ENCODE measurements at places on chromosomes 7 and 10.

DNA sequence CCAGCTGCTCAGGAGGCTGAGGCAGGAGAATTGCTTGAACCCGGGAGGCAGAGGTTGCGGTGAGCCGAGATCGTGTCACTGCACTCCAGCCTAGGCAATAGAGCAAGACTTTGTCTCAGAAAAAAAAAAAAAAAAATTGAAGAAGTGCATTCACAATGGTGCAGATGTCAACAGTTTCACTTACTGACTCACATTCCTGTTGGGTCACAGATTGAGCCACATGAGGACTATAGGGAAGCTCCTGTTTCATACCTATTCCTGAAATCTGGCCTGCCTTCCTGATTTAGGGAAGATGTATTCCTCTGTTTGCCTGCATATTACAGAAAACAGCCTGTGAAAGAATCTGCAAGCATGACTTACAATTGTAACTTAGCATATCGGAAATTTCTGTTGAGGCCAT is 78.2 kb downstream of the AKR1C4 start:
- DNase-seq: no peak

GRCh38 chr7:141551782-141552181 is 572 bp downstream of the AGK start:
- peak; percentile 32 for DNase-seq

DNA sequence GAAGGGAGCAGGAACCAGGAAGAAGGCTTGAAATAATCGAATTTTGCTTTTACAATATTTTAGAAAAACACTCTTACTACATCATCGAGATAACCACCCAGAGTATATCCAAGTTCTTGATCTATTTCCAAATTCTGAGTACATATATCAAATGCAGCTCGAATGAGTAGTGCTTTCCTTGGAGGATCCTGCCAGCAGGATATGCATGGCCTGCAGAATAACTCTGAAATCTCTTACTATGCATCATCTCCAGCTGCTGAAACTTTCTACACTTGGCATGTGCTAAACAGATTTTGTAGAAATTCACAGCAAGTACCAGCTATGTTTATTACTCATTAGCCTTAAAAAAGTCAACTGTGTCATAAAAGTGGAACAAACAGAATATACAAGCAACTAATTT is 44.0 kb upstream of the ANK3 start:
- DNase-seq: no peak

GRCh38 chr10:103350175-103350516 is 794 bp downstream of the PCGF6 start:
- no peak for DNase-seq

- no peak for DNase-seq
Observed at GRCh38 chr10:108363576-108363975, 1199.1 kb upstream of the SORCS1 start.

- DNase-seq: no peak
Observed at GRCh38 chr7:37666026-37666799, 17.4 kb upstream of the GPR141 start.

DNA sequence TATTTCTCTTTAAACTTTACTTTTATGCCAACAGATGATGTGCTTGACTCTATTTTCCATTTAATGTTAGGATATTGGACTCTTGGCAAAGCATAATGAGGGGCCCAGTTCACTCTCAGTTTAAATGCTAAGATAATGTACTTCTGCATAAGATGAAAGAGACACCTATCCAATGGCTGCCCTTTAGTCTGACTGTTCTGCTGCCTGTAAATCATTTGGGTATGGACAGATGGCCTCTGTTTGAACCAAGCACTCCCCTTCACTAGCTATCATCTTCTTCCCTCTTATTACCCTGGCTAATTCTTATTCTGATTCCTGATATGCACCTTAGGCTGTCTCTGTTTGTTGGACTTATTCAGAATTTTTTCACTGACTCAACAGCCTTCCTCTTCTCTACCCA is 72.1 kb downstream of the SEM1 start:
- DNase-seq: no peak

DNA sequence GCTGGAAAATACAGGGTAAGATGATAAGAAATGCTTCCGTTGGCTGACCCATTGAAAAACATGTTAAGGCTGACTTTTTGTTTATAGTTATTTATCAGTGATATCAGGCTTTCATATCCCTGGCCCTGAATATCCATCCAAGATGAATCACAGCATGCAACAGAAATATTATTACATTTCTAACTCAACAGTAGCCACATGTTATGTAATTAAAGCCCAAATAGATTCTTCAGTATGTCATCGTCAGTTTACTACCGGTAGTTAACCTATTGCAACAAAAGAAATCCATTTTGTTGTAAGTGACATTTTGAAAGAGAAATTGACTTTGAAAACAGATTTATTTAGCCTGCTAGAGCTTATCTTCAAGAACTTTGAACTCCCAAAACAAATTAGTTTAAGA is 354.1 kb upstream of the CELF2 start:
- DNase-seq: no peak

DNA sequence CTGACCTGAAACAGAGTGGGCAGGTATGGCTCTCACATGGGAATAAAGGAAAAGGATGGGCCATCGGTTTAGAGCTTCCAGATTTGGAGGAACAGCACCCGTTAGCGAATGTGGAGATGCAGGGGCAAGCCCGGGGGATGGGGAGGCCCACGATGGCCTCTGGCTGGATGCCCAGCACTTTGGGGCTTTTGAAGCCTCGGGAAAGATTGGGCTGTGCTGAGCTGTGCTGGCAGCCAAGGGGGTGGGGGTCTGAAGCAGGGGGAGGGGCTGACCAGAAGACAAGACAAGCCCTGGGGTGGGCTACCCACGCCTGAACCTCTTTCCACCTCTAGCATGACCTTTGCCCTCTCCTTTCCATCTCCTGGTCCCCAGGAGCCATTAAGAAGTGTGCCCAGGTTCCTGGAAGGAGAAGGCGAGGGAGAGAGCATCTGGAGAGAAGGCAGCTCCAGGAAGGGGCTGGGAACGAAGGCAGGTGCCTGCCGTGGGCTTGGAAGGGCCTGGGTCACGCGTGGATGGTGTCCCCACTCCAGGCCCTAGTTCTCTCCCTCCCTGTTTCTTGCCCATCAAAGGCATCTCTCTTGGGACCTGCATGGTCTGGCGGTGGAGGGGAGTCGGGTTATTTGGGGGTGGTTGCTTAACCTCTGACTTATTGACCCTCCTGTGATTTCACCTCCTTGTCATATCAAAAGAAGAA is 39.7 kb downstream of the JAKMIP3 start:
- DNase-seq: no peak

GRCh38 chr10:90168244-90168643 is 466.9 kb downstream of the KIF20B start:
- no peak for DNase-seq

DNA sequence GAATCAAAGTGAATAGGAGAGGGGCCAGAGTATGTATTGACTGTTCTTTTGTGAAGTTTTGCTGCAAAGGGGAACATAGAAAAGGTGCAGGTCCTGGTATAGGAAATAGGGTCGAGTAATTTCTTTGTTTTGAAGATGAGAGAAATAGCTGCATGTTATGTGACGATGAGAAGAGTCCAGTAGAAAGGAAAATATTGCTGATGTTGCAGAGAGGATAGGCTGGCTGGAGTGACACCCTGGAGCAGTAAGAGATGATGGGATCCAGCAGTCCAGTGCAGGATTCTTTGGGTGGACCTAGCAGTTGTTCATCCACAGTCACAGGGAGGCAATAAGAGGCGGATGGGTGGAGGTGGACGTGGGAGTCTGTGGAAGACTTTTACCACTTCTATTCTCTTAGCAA is 2.1 kb upstream of the BMS1 start:
- DNase-seq: no peak

- no peak for DNase-seq
Observed at GRCh38 chr10:132418527-132419416, 21.8 kb downstream of the PWWP2B start.

GRCh38 chr7:92058899-92059298 is 75.4 kb downstream of the CYP51A1 start:
- DNase-seq: no peak

GRCh38 chr10:30017556-30017955 is 41.8 kb downstream of the JCAD start:
- no peak for DNase-seq

- DNase-seq: no peak
Observed at GRCh38 chr7:113109718-113110117, 8.6 kb downstream of the SMIM30 start.

DNA sequence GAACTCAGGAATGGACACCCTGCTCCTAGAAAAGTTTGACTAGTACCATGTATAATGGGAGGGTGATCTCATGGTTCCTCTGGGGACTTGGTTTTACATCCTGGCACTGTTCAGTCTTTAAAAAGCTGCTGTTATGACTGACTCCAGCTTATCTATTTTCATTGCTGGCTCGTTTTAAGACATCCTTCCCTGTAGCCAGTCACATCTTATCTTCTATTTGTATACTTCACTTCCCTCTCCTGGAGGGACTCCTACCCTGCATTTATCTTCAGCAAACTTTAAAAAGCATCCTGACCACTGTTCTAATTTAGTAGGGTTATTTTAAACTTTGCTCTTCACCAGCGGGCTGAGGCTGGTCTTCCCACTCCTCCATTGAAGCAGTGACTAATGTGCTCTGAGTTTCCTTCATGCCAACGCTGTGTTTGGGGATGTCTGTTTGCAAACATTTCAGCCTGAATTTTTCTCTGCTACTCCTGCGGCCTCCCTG is 72.9 kb upstream of the ARMC3 start:
- no peak for DNase-seq

GRCh38 chr10:13736506-13736905 is 149.7 kb downstream of the PRPF18 start:
- DNase-seq: no peak

DNA sequence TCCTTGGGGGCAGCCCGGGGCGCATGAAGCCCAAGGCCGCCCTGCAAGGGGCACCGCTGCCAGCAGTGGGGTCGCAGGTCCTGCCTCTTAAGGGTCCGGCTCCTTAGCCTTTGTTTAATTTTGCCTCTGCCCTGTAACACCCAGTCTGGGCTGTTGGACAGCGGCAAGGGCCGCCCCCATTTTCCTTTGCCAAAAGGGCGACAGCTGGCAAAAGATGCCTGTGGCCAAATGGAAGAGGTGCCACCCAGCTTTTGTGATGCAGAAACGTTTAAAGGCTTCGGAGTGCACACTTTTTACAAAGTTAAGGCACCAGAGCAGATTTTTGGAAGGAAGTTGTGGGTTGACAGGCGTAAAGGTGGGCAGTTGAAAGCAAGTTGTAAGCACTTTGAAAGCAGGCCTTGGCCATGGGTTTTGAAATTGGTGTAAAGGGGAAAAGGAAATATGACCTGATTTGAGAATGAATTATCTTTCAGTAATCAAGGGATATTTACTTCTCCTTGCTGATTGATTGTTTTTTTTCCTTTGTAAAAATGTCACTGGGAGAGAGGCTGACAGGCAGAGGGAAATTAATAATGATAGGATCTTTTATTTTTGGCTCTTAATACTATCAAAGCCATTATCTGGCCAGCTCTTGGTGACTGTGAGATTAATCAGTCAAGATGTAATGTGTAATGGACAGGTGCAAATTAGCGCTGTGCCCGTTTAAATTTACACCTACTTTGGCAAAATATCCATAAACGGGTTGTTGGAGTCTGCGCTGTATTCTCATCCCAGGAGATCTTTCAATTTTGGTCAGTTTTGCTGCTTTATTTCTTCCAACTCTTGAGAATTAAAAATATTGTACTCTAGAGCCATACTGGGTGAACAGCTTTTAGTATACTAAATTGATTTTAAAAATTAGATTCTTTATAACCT is 1.2 kb downstream of the CASD1 start:
- DNase-seq: peak; percentile 54

DNA sequence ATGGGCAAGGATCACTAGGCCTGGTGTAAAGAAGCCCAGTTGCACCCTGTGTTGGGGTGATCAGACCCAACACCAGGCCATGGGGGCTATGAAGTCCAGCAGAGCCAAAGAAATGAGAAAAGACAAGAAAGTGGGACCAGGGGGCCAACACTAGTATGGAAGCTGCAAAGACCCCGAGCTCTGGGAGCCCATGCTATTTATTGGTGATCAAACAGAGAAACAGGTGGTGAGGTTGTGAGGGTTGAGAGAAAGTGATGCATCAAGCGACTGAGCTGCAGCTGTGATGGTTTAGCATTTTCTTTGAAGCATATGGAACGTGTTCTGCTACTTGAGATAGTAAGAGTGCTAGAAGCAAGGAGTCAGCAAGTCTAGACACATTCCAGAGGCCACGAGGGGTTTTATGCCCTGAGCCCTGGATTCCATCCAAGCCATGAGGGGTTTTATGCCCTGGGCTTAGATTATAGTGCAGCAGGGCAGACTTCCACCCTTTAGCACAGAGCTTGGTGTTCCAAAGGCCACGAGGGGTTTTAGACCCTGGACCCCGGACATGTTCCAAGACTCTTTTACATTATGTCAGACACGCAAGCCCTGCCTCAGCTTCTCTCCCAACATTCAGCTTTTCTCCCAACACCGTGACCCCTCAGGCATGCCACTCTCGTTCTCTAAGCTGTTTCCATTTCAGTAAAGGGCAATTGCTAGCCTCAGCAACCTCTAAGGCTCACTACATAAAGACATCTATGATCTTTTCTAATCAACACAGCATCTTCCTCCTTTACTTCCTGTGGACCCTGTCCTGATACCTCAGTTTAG is 43.1 kb upstream of the GPAM start:
- no peak for DNase-seq

DNA sequence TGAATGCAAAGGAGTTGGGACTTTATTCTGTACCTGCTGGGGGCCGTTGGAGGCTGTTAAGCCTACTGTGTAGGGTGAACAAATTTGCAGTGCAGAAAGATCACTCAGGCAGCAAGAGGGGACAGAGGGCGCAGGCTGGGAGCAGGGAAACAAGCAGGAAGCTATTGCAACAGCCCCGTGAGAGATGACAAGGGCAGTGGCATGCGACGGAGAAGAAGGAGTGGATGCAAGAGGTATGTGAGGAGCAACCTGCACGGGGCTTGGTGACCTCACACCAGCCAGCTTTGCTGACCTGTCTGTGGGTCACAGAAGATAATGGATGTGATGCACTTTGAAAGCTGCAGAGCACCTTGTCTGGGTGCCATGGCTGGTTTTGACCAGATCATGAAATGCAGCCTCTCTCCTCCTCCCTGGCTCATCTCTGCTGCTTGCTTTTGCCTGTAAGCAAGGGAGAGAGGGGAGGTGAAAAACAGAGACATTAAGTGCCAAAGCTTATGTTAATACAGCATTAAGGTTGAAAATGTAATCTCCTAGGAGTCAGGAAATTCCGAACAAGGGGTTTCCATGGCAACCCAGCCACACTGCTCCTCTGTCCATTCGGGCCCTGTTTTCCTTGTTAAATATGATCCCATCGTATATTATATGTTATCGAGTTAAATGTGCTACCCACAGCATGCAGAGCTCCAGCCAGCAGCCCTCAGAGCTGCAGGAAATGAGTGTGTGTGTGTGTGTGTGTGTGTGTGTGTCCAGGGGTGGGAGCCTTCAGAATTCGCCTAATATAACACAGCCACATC is 314.3 kb upstream of the ZMIZ1 start:
- no peak for DNase-seq

DNA sequence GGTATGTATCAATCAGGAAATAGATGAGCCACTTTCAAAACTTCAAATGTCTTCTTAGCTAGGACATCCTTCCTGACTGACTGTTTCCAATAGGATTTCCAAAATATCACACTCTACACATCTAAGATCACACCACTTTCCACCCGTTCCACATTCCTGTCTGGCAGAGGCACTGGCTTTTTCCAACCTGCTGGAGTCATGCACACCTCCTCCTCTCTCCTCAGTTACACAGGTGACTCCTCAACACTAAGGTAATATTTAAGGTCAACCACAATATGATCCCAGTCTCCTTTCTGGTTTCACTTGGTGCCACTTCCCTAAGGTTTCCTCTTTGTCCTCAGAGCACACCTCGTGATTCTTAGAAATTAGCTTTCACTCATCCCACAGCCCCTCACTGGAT is 196.5 kb downstream of the PARD3 start:
- no peak for DNase-seq

Data from activated CD4-positive, alpha-beta T cell treated with anti-CD3 and anti-CD28 coated beads, Interleukin-2, Interleukin-6, amounts not matched to agents 100 ng/mL and 50 ng/mL, durations not matched to agents 16 hours and 8 hours (primary cell).